ENCODE measurements at places on chromosomes 11 and 22.

DNA sequence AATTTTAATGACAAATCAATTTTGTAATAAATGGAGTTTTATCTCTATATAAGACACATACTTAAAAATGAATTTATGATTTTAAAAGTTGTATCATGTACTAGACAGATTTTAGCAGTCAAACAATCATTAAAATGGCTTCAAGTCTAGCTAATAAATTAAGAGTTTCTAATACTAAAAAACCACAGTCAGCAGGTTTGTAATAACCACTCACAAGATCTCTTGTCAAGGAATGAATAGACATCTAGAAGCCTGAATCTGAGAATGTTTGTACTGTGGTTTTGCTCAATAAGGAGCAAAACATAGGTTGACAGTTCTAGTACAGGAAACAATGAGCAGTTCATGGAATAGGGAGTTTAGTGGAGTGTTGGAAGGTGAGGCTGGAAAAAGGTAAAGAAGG is 81.2 kb downstream of the DEUP1 start:
- DNase-seq, result no peak

DNA sequence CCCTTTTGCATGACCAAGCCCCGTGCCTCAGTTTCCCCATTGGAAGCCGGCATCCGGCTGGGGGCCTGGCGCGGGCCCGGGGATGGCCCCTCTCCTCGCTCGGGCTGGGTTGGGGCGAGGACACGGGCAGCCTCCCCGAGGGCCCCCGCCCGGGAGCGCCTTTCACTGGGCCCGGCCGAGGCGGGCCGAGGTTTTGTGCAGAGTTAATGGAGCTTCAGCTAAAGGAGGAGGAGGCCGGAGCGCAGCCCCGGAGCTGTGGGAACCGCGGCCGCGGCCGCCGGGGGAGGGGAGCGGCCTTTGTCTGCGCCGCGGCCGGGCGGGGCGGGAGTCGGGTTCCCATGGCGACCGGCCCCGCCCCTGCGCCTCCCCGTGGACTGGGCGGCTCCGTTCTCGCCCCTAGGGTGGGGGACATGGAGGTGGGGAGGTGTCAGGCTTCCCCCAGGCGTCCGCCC is 1.4 kb upstream of the MAPK11 start:
- DNase-seq, result no peak

DNA sequence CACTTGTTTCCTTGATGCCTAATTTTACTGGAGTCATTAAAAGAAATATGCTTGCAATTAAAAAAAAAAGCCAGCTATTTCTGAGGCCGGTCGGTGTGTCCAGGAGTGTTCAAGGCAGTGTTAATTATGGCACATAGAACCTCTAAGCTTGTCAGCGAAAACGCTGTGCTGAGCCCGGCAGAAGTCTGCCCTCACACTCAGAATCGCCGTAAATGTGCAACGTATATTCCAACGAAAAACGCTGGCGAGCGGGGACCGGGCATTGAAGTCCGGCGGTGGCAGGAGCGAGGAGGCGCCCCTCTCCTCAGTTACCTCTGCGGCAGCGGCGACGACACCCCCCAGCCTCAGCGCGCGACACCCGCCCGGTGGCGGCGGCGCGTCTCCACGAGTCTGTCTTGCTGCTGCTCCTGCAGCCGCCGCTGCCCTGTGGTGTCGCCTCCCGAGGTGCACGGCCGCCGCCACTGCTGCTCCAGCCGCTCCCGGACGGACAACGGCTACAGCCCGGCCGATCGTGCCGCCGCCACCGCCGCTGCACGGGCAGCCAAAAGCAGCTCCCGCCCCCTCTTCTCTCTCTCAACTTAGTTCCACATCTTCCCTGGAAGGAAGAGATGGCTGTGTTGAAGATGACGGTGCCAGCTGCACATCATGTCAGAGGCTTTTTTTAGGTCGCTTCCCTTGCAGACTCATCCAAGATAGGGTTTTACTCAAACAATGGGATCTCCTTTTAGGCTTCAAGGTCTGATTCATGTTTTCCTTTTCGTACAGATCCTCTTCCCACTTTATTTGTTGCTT is 56.0 kb downstream of the JAM3 start:
- no peak for DNase-seq

DNA sequence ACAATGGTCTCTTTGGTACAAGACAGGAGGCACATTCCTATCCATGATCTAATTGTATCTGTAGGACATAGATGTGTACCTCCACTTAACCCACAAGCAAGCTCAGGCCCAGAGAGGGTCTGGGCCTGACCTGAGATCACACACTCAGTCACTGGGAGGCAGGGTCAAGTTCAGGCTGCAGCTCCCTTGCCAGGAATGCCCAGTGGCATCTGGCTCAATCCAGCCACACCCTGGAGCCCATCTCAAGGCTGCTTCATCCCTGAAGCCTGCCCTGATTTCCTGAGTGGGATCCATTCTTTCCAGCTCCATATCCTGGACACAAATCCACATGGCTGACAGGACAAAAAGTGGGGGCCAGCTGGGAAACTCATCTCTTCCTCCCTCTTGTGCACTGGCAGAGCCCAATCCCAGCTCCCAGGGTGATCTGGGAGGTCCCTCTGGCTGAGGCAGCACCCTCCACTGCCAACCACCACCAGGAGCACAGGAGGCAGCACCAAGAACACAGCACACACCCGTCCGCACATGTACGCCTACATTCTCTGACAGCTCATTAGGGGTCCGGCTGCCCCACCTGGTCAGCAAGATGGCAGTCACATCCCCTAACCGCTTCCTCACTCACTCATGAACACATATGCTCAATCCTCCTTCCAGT is 39.2 kb upstream of the KLHL35 start:
- DNase-seq, result no peak

DNA sequence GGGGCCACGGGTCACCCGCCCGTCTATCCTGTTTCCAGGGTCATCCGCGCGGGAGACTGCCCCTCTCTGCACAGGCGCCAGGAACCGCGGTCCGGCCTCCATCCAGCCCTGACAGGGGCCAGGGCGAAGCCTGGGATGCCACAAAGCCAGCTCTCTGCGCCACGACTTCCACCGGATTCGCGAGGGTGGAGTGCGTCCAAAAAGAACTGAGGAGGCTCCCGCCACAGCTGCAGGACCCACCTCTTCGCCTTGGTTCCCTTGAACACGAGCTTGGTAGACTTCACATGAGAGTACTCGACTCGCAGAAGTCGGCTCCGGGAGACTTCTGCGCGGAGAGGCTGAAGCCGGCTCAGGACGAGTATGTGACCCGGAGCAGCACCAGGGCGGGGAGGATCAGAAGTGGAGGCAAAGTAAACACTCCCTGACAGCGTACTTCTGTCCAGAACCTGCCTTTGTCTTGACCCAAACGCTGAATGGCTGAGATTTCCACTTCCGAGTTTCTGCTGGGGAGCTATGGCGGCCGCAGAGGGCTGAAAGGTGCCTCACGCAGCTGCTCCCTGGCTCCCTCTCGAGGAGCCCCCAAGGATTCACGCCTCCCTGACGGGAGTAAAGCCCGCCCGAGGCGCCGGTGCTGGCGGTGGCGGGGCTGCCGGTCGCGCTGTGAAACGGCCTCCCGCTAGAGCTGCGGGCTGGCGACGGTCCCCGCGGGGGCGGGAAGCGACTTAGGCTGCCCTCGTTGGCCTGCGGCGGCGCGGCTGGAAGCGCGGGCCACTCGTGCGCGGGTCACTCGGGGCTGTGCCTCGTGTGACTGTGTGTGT is 4566.7 kb upstream of the OR11H1 start:
- no peak for DNase-seq

DNA sequence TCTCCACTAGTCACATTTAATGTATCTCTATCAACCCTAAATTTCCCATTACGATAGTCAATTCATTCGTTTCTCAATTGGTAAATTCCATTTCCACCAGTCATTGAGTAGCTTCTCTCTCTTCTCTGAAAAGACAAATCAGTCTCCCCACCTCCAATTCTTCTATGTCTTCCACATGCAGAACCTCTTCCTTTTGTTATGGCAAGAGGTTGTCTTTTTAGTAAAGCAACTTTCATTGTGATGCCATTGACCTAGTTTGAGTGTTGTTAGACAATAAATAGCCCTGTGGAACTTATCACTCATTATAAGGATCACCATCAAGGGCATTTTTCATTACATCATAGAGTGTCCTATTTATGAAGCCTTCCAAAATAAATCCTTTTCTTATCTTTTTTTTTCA is 340.9 kb downstream of the LRRC4C start:
- no peak for DNase-seq

GRCh38 chr22:18056807-18057474 is 20.8 kb upstream of the PEX26 start:
- DNase-seq, result no peak

DNA sequence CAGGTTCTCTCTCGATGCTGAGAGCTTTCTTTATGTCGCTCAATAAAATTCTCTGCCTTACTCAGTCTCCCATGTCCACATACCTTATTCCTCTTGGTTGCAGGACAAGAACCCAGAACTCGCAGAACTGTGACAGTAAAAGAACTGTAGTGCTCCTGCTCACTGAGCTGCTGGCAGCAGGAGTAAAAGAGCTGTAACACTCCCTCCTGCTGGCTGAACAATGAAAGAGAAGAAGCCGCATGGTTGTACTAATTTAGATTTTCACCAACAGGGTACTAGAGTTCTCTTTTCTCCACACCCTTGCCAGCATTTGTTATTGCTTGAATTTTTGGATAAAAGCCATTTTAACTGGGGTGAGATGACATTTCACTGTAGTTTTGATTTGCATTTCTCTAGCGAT is 433.2 kb downstream of the GUCY1A2 start:
- peak; percentile 12 for DNase-seq

GRCh38 chr22:41989246-41989645 is 9.3 kb upstream of the WBP2NL start:
- no peak for DNase-seq

DNA sequence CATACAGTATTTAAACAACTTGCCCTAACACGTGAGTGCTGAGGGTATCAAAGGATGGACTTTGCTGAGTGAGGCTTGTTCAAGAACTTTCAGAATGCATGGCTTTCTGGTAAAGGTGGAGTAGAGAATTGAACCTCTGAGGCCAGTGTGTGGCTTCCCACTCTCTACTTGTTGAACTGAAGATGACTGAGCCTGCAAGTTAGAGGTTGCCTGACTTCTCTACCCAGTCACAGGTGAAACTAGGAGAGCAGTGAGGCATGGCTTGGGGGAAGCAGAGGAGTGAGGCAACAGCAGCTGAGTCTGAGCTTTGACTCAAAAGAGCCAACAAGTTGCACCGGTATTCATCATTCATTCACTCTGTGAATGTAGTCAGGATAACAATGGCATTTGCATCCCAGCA is 256.4 kb upstream of the SESN3 start:
- DNase-seq, result no peak

DNA sequence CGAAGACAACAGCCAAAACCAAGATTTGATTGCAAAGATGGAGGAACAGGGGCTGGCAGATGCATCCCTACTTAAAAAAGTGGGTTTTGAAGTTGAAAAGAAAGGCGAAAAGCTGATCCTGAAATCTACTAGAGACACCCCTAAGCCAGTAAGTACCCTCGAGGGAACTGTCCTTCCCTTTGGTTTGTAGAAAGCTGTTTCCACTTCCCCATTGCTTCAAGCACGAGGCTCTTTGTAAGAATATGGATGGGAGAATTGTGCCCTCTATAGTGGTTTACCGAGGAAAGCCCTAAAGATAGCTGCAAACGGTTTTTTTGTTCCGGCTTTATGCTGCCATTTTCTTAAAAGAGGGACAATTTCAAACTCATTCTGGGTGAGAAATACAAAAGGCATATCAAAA is 133.9 kb downstream of the WNT7B start:
- DNase-seq, result no peak

DNA sequence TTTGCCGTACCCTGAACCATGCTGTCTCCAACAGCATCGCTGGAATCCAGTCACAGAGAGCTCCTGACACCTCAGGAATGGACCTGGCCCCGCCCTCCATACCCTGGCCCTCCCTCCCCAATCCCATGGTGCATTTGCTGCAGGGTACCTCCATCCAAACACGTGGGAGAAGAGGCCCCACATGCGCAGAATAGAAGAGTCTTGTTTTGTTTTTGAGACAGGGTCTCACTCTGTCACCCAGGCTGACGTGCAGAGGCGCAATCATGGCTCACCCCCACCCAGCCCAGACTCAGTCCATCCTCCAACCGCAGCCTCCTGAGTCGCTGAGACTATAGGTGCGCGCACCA is 2.3 kb upstream of the PNPLA2 start:
- no peak for DNase-seq

Measured in NCI-H446 (cell line).